NCI-H774 (cell line): ENCODE measurements at places on chromosomes 1 and 21.

- no peak for DNase-seq
These were observed 75.3 kb downstream of the FOXJ3 start for GRCh38 chr1:42259739-42260064.

DNA sequence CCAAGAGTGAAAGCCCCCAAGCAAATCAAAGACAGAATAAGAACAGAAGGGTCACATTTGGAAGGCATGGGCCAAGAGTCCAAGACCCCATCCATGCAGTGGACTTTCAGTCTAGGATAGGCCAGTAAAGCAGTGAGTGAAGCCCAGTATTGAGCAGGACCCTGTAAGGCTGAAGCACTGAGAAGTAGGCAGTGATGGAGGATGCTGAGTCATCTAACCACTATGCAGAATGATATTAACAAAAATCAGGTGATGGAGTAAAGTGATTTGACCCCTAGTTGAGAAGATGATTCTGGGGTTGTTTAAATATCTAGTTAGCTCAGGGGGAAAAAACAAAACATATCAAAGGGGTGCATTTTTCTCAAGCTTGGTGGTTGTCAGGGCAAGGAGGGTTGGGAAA, 308.7 kb upstream of the PLXNA2 start:
- DNase-seq: no peak

DNA sequence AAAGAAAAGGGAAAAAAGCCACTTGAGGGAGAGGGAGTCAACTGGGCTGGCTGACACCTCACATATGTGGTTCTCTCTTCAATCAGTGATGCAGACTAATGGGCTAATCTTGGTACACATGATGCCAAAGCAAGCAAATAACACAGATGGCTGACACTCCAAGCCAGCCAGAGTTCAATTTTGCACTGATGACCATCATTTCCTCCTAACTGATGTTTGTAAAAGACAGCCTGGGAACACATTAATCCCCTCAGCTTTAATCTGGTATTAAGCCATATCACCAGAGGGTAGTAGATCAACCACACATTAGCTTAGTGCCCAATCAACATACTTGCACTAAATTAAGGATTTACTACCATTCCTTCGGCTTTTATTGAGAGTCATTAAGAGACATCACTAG, 2.8 kb downstream of the VPS72 start:
- no peak for DNase-seq

GRCh38 chr21:39055167-39055767, 128.0 kb downstream of the PSMG1 start:
- DNase-seq: no peak
